ENCODE measurements at places on chromosomes 12 and 14.

DNA sequence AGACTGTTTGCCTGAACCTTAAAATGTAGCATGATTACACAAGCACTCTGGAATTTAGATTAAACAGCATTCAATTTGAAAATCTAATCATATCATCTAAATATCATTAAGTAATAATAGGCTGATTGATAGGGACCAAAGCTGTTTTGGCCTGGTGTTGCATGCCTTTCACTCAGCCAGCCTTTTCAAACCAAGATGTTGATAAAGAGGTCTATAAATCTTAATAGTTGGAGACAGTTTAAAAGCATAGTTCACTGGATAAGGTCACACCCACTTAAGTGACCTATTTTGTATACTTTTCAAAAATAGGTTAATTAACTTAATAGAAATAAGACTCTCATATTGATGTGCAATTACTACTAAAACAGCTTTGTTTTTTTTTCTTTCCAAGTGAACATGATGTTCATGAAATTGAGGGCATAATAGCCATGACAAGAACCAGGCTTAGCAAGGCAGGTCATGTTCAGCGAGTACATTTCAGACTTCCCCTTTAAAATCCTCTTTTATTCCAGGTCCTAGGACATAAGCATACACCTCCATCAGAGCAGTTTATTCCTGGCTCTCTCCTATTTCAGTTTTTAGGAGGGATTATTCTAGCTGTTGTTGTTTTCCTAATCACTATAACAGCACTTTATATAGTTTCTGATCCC is 349.0 kb downstream of the RAD51B start:
- DNase-seq: no peak

DNA sequence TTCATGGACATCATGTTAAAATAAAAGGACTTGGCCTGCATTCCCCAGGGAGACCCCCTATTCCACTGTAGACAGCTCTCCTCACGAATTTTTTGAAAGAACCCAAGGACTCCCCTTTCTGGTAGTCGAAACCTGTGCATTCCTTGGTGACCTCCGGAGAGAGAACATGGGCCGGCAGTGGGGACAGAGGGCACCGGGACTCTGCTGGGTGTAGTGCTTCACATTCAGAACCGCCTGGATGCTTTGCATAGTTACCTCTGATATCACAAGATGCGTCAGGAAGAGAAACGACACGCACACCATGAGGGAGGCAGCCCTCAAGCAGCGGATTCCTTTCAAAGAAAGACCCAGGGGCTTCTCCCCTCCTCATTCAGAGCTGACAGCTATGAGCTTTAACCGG is 9.7 kb downstream of the CKAP4 start:
- no peak for DNase-seq

GRCh38 chr14:50677527-50678063 is 9.5 kb upstream of the SAV1 start:
- DNase-seq: no peak

DNA sequence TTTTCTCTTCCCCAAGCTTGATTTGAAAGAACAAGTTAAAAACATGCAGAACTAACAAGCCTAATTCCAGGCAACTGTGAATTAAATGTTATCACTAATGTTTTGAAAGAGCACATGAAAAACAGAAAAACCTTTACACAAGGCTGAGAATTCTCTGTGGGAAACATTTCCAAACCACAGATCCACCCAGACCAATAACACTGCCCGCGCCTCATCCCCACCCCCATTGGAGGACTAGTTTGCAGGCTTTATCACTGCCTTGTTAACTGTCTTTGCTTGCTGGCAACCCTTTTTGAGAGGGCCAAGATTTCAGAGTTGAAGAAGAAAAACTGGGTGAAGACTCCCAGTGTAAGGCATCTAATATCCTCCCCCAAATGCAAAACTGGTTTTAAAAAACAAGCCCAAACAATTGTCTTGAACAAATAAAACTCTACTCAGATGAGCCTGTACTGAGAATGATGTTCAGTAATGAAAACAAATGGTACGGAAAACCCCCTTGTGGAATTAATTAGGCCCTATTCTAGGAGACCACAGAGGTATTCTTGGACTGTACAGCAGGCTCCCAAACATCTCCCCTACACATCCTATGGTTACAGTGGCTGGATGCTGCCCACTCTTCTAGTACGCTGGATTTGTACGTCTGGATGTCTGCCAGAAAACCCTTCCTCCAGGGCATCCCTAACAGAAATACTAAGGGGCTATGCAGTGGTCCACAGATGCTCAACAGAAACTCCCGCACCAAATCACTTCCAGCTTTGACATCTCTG is 5.8 kb downstream of the MAX start:
- DNase-seq: no peak

- no peak for DNase-seq
These were observed 169.9 kb upstream of the LHX5 start for GRCh38 chr12:113641426-113642030.

DNA sequence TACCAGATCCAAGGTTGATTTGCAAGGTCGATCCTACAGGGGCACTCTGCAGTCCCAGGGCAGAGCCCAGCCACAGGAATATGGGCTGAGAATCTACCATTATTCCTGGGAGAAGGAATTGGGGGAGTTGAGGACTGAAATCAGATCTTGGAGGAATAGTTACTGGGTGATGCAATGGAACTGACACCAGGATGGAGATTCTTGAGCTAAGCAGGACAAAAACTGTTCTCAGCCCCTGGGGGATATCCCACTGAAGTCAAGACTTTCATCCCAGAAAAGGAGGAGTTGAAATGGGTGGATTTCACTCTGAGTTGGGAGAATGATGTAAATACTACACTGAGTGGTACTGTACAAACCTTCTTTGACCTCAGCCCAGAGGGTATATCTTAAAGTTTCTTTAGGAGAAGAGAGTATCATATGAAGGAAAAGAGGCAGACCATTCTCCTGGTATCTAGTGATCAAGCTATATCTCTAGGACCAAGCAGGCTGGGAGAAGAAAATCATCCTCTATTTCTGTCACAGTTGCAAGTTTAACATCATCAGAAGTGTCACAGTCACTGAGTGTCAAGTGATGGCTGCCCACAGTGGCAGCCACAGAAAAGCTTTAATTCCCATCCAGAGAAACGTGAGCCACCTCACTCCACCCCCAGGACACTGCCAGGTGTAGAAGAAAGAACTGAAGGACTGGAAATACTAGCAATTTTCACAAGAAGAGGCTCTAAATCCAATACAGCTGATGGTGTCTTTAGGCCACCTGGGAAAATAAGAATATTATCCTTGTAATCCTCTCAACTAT is 181.9 kb downstream of the NUAK1 start:
- DNase-seq: no peak

- no peak for DNase-seq
These were observed 51.3 kb upstream of the PLBD1 start for GRCh38 chr12:14618983-14619382.

DNA sequence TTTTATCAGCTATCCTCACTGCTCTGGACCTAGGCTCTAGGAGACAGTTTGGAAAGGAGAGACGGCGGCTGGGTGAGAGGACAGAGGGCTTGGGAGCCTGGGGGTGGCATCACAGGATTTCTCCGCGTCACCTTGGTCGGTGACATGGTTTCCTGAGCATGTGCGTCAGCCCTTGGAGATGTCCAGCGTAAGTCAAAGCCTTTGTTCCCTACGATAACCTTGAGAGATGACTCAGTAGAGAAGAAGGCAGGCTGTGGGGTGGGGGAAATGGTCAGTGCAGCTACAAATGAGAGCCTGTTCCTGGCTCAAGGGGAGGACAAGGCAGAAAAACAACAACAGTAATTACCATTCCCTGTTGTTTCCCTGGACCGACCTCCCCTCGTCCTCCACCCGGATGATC is 90.2 kb upstream of the TBX3 start:
- DNase-seq: no peak

GRCh38 chr14:65156568-65157366 is 54.5 kb upstream of the MAX start:
- DNase-seq: peak; percentile 41

GRCh38 chr12:9810671-9811070 is 16.6 kb upstream of the KLRF1 start:
- no peak for DNase-seq

- no peak for DNase-seq
These were observed 5.5 kb upstream of the GABARAPL1 start for GRCh38 chr12:10207136-10207535.

DNA sequence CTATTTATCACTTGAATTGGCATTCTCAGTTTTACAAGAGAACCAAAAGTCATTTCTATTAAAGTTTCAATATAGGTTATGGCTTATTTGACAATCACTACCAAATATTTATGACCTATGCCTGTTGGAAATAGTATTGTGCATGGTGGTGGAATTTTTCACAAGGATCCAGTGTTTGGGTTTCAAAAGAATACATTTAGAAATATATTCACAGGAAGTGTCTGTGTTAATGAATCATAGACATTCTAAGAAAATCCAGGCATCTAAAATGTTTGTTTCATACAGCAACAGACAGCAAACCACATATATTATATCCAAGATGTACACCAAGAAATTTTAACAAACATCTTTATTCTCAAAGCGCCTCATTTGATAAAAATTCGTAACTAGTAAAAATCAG is 92.7 kb downstream of the MED13L start:
- no peak for DNase-seq

- DNase-seq: no peak
These were observed 6.5 kb upstream of the LGMN start for GRCh38 chr14:92754966-92755365.

GRCh38 chr14:50797250-50798047 is 33.5 kb downstream of the NIN start:
- no peak for DNase-seq

- DNase-seq: peak; percentile 85
These were observed 7.5 kb upstream of the CDCA4 start for GRCh38 chr14:105028251-105028927.

DNA sequence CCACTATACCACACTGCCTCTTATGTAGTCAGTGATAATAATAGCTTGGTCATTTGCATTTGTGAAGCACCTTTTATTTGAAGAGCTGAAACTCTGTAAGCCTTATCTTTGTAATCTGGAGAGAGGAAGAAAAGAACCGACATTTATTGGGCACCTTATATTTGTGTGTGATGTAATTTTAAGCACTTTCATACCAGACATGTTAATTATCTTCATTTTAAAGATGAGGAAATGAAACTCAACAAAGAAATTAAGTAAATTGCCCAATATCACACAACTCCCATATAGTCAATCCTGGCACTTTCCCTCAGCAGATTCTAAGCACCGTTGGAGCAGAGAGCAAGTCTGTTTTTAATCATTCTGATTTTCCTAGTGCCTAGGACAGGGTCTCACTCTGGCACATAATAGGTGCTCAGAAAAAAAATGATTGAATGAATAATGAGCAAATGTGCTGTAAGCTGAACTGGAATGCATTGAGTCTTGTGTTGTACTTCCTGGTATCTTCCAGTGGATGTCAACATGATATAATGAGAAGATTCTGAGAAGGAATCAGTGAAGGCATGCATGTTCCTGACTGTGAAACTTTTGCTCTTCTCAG is 418.9 kb downstream of the ZFP36L1 start:
- DNase-seq: no peak

DNA sequence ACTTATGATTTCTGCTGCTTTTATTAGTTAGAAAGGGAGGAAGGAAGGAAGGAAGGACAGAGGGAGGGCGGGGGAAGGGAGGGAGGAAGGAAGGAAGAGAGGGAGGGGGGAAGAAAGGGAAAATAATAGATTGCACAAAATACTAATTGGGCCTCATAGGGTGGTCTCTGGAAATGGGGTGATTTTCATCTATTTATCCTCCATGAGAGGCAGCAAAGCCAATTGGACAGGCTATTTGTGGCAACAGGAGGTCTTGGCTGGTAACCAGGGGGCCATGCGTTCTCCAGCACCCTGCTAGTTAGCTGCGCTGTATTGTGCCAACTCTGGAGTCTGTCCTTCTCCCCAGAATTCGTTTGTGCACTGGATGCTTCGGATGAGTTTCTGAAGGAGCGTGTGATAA is 24.1 kb upstream of the PAPOLA start:
- no peak for DNase-seq

DNA sequence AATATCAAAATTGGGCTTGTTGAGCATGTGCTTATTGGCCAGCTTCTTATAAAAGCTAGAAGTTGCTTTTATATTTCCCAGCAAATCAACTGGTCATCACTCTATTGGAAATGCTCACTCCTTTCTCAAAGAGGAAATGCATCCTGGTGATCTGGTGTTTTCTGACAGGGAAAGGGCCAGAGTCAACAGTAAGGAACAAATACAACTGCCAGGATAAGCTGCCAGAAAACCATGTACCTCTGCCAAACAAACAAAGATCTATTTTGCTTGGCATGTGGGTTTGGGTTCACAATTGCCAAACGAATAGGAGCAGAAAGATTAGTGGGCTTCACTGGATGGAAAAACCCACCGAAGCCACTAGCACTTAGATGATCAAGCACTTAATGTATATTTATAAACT is 126.9 kb upstream of the PDZRN4 start:
- no peak for DNase-seq

GRCh38 chr12:3598896-3599860 is 108.2 kb downstream of the PRMT8 start:
- no peak for DNase-seq

DNA sequence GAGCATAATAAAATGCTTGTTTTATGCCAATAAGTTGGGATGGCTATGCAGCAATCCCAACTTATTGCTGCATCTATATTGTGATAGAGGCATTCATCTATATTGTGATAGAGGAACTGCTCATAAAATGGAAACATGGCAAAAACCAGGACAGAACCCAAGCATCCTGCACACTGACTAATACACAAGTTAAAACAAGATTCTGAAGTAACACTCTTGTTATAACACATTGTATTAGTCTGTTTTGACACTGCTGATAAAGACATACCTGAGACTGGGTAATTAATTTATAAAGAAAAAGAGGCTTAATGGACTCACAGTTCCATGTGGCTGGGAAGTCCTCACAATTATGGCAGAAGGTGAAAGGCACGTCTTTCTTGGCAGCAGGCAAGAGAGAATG is 36.8 kb downstream of the KCNK10 start:
- no peak for DNase-seq

Measured in thyroid gland (tissue), 4 donors.